Activated naive CD8-positive, alpha-beta T cell treated with anti-CD3 and anti-CD28 coated beads for 36 hours (primary cell): ENCODE measurements at places on chromosomes 6 and 20. TPM values are rescaled to one million over a fixed set of nuclear protein-coding genes. Genes with fewer than 3 reads are reported as not detected.

DNA sequence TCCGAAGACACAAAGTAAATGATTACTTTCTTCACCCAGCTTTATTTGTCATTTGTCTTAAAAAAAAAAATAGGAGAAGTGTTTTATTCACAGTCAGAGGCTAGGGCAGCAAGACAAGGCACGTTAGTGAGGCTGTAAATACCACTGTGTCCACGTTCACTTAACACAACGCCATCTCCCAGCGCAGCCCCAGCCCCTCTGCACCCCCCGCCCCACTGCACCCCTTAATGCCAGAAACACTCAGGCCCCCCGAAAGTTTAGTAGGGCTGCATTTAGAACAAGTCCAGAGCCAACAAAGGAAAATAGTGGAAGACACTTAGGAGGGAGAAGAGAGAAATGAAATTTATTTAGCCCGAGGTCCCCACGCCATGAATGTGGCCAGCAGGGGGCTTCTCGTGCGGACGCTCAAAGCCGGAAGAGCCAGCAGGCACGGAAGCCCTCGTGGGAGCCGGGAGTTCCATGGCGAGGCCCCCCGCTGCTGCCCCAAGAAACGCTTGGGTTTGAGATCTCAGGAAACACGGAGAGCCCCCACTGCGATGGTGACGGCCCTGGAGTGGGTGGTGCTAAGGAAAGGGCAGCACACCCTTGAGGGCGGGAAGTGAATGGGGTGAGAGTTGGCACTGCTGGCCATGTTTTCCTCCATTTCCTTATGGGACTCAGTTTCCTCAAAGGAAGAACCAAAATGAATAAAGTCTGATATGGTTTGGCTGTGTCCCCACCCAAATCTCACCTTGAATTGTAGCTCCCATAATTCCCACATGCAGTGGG is 50.2 kb downstream of the IYD start:
- peak; percentile 68 for DNase-seq

DNA sequence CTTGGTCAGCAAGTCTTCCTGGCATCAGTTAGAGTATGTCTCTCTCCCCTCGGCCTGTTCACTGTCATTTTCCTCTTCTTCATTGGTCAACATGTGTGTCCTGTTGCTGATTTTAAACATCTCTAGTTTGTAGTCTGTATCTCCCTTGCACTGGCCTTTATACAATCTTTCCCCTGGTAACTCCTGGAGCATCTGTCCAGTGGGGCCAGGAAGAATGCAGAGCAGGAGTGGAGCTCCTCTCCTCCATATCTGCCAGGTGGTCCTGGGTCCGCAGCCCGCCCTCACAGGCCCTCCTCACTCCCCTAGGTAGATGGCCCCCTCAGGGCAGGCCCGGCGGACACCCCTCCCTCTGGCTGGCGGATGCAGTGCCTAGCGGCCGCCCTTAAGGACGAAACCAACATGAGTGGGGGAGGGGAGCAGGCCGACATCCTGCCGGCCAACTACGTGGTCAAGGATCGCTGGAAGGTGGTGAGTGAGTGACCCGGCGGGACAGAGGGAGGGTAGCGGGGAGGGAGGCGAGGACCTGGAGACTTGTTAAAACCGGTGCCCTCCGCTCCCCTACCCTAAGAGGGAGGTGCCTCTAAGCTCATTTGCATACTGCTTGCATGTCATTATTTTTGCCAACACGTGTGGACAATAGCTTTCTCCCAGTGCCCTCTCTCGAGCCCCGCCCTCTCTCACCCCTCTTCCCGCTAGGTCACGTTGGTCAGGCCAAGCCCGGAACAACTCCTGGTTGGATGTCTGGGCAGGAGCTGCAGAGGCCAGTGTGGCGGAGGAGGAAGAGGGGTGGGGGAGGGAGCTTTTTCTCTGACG is 3.2 kb downstream of the TTBK1 start:
- DNase-seq, result peak; percentile 28

GRCh38 chr6:110822249-110822648 is 7.0 kb upstream of the CDK19 start:
- DNase-seq, result no peak

The GNAS-AS1 gene
- total RNA-seq, result 1.0 TPM

The SNAP91 gene
- not detected for total RNA-seq

The TFAP2D gene
- total RNA-seq, result not detected

The MAPK13 gene
- total RNA-seq, result 53.5 TPM

The SLC22A7 gene
- not detected for total RNA-seq
